ENCODE measurements at places on chromosomes 3 and 15.

- DNase-seq, result no peak
Measured at GRCh38 chr3:15726043-15726442, 71.7 kb downstream of the ANKRD28 start.

GRCh38 chr3:159727506-159727905 lies 261.1 kb upstream of the IL12A start:
- no peak for DNase-seq

GRCh38 chr3:141377377-141377776 lies 9.1 kb downstream of the ZBTB38 start:
- DNase-seq, result no peak

GRCh38 chr15:37289109-37289765 lies 188.9 kb upstream of the MEIS2 start:
- no peak for DNase-seq

GRCh38 chr3:71463617-71464016 lies 119.9 kb downstream of the FOXP1 start:
- DNase-seq, result no peak

GRCh38 chr15:68085052-68085451 lies 30.9 kb downstream of the PIAS1 start:
- no peak for DNase-seq

- no peak for DNase-seq
Measured at GRCh38 chr15:87916208-87916607, 340.3 kb downstream of the NTRK3 start.

GRCh38 chr3:159008401-159008800 lies 206.5 kb downstream of the MFSD1 start:
- no peak for DNase-seq

DNA sequence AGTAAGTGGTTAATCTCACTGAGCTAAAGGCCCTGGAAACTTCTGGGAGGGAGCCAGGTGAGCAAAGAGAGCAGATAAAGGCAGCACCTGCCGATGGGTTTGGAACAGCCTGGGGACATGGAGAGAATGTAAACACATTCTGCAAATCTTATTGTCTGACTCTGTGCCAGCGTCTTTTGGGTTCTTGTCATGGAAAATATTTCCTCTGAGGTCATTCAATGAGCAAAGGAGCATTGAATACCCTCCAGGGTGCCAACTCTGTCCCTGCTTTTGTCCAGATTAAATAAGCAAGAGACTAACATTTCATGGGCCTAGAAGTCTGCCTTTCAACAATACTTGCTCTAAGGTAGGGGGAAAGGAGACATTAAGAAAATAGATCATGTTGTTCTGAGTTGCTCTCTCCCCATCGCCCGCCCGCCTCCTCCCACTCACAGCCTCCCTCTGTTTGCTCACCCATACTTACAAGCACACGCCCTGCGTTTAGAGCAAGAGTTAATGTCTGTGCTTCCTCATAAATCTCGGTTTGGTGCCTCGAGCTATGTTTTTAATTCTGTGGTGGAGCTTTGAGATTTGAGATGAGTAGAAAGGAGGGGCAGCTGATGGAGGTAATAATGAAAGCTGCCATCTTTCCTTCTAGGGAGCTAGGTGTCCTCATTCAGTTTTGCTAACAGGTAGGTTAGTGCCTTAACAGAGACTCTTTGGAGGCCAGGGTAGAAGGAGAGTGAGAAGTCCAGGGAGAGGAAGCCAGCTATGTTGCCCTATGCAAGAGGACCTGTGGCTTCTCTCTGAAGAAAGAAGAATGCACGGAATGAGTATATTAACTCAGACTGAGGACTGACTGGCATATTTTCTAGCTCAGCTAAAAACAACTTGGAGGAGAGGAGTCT lies 132.9 kb downstream of the TPRG1 start:
- DNase-seq, result peak; percentile 43

GRCh38 chr3:184731786-184732537 lies 20.1 kb upstream of the MAGEF1 start:
- no peak for DNase-seq

- DNase-seq, result peak; percentile 45
Measured at GRCh38 chr3:161274691-161275298, 53.7 kb downstream of the NMD3 start.

DNA sequence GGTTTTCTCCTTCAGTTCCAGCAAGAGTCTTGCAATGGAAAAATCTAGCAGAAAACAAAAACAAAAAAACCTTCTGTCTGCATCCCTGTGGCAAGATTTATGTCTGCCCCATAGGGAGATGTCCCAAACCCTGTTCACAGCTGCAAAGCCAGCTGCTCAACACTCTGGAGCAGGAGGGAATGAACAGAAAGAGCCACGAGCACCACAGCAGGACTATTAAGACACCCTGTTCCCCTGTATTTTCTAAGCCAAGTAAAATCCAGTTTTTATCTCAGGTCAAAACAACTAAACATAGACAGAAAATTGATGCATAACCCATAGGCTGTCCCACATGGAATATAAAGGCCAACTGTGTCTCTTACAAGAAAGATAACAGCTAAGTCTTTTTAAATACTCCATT lies 357.9 kb downstream of the LSAMP start:
- no peak for DNase-seq

DNA sequence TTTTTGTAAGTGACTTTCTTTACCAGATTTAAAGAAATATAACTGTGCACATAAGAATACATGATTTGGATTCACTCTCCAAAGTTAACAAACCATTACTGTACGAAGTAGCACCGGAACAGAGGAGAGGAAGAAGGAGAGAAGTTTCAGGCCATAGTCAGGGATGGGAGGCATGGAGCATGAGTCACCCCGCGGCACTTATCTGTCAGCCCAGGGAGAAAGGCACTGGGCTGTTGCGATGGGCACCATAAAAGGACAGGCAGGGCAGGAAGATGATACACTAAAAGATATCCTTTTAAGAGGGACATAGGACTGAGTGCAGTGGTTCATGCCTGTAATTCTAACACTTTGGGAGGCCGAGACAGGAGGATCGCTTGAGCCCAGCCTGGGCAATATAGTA lies 37.0 kb downstream of the TTC23 start:
- DNase-seq, result no peak

DNA sequence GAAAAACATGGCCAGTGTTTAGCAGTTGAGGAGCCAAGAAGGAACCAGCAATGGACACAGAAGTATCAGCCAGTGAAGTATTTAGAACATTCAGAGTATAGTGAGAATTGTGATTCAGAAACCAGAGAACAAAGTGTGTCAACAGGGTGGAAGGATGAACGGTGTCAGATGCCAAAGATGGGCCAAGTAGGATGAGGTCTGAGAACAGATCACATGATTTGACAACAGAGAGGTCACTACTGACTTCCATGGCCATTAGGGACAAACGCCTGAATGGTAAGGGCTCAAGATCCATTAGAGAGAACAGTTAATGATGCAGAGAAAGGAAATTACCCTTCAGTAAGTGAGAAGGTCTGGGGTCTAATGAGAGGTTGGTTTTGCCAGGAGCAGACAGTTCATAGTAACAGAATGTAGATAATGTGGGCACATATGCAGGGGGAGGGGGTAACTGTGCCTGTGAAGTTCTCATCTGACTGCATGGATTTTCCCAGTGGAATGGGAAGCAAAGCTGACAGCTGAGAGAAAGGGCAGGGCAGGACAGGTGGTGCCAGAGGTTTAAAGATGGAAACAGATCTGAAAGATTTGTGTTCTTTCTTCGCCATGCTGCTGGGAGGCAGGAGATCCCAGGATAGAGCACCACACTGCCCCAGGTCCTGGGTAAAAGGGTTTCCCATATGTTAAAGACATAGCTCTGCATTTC lies 4.8 kb upstream of the ACAD9 start:
- no peak for DNase-seq

DNA sequence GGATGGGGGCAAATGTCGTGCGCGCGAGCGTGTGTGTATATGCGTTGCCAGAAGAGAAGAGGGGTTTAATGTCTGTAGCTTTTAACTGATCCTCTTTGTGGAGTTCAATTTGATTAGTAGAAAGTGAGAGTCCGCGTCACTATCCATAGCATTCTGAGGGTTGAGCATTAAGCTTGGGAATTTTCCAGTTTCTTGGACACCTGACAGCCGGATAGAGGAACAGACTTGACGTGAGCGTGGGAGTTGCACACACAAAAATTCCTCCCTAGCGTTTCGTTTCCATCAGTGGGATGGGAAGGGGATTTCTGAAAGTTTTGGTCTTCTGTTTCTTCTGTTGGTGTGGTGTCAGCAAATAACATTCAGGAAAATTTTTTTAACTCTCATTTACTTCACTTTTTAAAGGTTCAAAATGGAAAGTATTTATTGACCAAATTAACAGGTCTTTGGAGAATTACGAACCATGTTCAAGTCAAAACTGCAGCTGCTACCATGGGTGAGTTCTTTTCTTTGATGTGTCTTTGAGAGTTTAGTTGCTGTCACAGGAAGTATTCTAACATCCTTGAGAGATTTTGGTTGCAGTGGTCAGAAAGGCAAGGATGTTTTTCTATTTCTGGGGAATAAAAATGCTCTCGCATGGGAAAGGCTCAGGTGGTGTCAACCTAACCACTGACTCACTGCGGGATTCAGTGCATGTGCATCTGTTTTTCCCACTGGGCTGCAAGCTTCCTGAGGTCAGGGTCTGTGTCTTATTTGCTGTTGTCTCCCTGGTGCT lies 841 bp downstream of the POGLUT1 start:
- no peak for DNase-seq

- no peak for DNase-seq
Measured at GRCh38 chr3:109784852-109785631, 447.7 kb upstream of the DPPA4 start.

GRCh38 chr15:66622591-66623022 lies 56.8 kb upstream of the LCTL start:
- DNase-seq, result no peak
